ENCODE measurements at places on chromosomes 2 and 18.
A peak's percentile ranks its signal among the peaks of the same experiment; 100 is the strongest.

GRCh38 chr2:108384662-108385393, 7.1 kb downstream of the SULT1C4 start:
- DNase-seq = no peak

GRCh38 chr2:135190799-135191198, 138.7 kb downstream of the RAB3GAP1 start:
- DNase-seq = no peak

- DNase-seq = no peak
Observed at GRCh38 chr2:207558079-207558491, 28.3 kb downstream of the CREB1 start.

- no peak for DNase-seq
Observed at GRCh38 chr2:74428675-74429074, 7.1 kb downstream of the WDR54 start.

DNA sequence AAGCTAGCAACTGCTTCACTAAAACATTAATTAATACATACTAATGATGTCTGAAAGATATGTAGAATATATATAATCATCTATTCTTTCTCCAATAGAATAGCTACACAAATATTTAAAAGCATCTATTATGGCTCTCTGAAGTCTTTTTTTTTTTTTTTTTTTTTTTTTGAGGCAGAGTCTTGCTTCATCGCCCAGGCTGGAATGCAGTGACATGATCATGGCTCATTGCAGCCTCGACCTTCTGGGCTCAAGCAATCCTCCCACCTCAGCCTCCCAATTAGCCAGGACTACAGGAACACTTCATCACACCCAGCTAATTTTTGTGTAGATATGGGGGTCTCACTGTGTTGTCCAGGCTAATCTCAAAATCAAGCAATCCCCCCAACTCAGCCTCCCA, 120.4 kb upstream of the KYNU start:
- DNase-seq = no peak

DNA sequence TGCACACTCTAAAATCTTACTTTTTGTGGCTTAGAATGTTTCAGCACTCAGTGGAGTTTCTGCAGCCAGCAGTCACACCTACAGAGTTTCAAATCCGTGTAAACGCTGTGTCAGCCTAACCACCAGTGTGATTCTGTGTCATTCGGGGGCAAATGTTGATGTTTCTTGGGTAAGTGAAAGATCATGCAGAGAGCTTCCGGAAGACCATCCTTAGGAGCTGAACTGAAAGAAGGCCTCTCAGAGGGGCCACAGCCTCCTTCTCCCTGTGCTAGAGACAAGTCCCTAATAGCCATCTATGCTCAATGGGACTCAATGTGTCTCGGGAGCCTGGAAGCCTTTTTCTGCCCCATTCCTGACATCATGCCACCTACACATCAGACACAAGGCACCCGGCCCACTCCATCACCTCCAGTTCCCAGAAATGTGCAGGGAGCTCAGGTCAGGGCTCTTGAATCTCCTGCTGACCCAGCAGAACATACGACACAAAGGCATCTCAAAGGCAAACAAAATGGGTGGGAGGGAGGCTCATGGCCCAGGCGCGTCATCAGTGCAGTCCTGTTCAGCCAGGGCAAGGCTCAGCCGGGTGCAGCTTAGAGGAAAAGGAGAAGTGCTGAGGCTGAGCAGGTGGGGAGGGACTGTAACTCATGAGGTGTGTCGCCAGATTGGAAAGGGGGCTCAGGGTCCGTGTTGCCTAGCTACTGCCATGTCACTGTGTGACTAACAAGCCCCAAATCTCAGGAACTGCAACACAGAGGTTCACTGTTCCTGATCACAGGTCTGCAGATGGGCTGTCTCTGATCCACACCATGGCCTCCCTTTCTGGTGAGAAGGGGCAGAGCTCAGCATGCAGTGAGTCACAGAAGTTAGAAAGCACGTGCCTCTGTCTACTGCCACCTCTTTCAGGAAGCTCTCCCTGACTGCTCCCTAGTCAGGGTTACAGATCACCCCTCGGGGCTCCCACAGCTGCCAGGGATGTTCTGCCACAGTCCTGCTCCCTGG, 82.0 kb downstream of the SMAD7 start:
- peak; percentile 51 for DNase-seq

DNA sequence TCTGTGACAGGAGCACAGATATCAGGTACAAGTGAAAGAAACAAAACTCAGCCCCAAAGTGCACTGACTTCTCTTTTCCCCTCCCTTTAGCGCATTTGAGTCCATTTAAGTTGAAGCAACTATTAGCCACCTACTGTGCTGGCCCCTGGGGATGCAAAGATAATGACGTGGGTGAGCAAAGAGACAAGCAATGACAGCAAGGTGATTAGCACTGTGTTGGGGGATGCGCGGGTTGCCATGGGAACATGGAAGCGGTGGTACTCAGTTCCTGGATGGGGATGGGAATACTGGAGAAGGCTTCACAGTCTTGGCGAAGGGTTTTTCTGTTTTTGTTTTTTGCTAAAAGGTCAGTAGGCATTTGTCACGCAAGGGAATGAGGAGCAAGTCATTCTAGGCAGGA, 205.8 kb downstream of the LDLRAD4 start:
- DNase-seq = no peak

- no peak for DNase-seq
Observed at GRCh38 chr18:39721712-39722111, 2156.1 kb upstream of the CELF4 start.

DNA sequence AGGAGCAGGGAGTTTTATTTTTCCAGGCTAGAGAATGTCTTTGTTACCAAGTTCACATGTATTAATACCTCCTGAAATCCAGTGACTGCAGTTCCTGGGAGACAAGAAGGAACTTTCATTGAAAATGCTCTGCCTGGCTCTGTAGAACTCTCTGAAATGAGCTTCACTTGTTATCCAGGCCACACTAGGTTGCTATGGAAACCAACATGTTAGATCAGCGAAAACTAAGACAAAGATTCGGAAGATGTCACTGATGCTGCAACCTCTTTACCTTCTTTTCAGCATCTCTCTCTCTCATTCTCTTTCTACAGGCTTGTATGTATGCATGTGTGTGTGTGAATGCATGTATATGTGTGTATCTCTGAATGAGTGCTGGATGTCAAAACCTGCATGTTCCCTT, 218.5 kb downstream of the TRIB2 start:
- DNase-seq = no peak

DNA sequence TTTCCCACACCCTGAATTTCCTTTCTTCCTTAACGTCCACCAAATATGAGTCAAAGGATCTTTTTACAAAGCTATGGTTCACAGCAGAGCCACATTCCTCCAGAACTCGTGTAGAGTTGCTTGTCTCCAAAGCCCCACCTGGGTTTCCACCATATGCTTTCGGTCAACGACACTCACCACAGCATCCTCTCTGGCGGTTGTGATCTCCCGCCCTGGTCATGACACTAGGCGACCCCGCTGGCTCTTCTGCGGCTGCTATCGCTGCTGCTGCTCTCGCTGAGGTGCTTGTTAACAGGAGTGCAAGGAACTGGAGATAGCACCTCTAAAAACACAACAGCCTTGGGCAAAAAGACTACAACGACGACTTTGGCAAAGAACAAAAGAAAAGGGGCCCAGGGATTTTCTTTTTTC, 340 bp downstream of the SLC40A1 start:
- DNase-seq = peak; percentile 14

DNA sequence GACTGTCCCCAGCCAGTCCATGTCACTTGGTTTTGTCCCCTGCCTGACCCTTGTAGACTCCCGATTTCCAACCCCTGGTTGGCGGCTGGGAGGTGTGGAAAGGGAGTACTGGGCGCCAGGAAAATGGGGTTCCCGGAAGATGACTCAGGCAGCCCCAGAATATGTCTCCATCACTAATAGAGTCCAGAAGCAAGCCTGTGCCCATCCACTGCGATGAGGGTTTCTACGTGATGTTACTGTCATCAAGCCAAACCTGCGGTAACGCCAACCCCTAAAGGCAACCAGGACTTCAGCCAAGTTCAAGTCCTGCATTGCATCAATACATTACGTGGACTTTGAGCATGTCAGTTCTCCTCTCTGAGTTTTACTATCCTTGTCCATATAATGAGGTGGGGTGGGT, 62.0 kb upstream of the TAF1B start:
- DNase-seq = no peak

DNA sequence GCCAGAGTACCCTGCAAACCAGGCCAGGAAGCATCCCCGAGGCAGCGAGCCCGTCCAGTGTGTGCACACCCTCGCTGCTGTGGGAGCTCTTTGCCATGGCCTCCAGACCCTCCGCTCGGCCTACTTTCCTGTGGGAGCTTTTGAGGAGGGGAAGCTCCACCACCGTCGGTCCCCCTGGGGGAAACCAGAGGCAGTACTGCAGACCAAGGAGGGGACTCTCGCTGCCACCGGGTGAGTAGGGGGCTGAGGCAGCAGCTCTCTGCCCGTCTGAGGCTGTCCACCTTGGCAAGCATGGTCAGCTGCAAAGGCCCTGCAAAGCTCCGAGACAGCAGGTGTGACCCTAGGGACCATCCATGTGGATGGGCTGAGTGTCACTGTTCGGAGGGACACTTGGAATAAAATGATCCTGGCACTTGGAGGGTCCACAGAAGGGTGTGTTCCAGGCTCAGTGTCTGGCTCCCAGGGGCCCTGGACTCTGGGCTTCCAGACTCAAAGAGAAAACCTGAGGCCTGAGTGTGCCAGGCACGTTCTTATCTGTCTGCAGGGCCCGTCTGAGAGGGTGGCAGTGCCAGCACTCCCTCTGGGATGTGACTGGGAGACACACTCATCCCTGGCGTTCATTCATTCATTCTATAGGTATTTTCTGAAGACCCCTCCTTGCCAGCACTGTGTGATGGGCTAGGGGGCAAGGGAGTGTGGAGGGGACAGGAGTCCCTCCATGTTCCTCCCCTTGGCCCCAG, 282.8 kb upstream of the HS6ST1 start:
- DNase-seq = no peak

GRCh38 chr2:207093234-207093633, 72.5 kb downstream of the KLF7 start:
- no peak for DNase-seq

DNA sequence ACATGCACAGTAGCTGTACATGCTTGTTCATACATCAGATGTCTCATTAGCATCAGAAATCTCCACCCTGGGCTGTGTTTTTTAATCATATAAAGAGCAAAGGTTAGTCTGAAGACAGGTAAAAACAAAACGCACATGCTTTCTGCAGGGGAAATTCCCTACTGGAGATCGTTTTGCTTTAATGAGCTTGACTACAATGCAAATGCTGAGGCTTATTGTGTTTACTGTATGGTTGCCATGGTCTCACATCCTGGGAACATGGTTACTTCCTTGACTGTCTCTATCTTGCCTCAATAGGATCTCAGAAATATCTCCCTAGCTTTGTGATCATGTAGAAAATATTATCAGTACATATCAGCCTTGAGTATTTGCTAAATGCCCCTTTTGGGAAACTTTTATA, 336.5 kb upstream of the TFPI start:
- DNase-seq = no peak

- DNase-seq = no peak
Observed at GRCh38 chr18:50803592-50803991, 16.2 kb downstream of the MRO start.

GRCh38 chr18:57326718-57327323, 25.5 kb upstream of the ST8SIA3 start:
- DNase-seq = no peak

- no peak for DNase-seq
Observed at GRCh38 chr2:185813707-185814106, 75.1 kb downstream of the FSIP2 start.

DNA sequence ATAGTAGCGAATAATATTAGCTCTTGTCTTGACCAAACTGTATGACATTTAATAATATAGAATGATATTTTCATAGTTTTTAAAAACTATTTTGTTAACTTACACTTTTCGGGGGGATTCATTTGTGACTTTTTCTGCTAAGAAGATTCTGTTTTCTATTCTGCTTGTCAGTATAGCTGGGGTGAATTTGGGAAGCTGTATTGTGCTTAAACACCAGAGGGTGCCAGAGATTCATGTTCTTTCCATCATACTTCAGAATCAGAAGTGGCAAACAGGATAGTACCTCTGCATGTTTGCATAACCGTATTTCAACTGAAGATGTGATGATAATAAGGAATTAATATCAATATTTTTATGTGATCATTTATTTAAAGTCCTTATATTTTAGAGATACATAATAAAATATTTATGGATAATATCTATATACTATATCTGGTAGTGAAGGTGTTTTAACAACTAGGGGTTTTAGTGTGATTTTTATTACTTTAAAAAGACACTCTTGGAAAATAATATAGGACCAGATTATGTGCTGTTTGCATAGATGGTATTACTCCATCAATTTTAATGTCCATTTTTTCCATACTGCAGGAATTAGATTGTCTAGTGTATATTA, 81.0 kb downstream of the TAF4B start:
- DNase-seq = no peak

DNA sequence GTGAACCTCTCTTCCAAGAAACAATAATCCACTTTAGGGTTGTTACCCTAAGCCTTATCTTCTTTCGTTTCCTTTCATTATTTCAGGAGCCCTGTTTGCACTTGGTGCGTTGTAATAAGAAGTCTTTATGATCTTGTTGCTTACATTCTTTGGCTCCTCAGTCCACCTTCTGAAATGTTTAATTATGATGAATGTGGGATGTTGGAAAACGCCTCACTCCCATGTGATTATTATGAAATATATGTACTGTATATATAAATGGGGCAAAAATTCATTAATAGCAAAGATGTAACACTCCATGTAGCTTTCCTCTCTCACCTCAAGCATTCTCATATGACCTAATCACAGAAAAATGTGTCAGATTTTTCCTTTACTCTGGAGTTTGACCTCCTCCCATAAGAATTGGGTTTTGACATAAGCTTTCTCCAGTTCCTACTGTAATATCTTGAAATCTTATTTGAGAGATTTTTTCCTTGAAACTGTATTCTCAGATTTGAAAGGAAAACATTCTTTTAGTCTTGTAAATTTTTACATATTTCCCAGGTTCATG, 397.2 kb upstream of the FANCL start:
- DNase-seq = no peak

DNA sequence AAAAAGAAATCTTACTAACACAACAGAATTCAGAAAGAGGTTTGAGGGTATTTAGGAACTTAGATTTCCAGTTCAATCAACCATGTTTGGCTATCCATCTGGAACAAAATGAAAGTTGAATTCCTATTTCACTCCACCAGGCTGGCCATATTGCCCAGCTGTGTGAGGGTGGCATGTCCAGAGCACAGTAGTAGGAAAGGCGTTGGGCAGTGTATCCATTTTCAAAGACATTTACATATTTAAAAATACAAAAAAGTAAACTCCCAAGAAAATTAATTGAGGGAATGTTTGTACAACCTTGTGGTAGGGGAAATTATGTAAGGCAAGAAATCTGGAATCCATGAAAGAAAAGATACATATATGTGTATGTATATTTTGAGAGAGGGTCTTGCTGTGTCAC, 21.5 kb upstream of the MSH2 start:
- no peak for DNase-seq

- DNase-seq = no peak
Observed at GRCh38 chr2:47118581-47118980, 36.5 kb downstream of the STPG4 start.

DNA sequence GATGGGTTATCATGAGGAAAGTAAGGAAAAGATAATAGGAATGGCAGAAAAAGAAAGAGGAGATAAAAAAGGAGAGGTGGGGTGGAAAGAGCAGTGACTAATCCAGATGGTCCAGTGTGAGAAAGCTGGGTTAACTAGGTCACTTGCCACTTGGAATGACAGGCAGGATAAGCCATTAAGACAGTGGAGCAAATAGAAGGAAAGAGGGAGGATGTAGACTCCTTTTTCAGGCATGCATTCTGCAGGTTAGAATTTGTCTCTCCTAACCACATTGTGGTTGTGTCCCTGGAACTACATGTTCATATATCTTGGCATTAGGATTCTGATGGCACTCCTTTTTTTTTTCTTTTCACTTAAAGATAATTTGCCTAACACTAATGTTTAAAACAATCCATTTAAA, 13.4 kb upstream of the NEMP2 start:
- DNase-seq = no peak
